ENCODE measurements at places on chromosomes 16 and 17. TPM values are rescaled to one million over a fixed set of nuclear protein-coding genes. Genes with fewer than 3 reads are reported as not detected.

The CCL5 gene
- total RNA-seq = not detected

The SLC12A3 gene
- 2.4 TPM for total RNA-seq

The CHTF18 gene
- total RNA-seq = 11.3 TPM

The YBX2 gene
- 0.45 TPM for total RNA-seq

The CCDC200 gene
- total RNA-seq = not detected

The C17orf67 gene
- total RNA-seq = 0.30 TPM

DNA sequence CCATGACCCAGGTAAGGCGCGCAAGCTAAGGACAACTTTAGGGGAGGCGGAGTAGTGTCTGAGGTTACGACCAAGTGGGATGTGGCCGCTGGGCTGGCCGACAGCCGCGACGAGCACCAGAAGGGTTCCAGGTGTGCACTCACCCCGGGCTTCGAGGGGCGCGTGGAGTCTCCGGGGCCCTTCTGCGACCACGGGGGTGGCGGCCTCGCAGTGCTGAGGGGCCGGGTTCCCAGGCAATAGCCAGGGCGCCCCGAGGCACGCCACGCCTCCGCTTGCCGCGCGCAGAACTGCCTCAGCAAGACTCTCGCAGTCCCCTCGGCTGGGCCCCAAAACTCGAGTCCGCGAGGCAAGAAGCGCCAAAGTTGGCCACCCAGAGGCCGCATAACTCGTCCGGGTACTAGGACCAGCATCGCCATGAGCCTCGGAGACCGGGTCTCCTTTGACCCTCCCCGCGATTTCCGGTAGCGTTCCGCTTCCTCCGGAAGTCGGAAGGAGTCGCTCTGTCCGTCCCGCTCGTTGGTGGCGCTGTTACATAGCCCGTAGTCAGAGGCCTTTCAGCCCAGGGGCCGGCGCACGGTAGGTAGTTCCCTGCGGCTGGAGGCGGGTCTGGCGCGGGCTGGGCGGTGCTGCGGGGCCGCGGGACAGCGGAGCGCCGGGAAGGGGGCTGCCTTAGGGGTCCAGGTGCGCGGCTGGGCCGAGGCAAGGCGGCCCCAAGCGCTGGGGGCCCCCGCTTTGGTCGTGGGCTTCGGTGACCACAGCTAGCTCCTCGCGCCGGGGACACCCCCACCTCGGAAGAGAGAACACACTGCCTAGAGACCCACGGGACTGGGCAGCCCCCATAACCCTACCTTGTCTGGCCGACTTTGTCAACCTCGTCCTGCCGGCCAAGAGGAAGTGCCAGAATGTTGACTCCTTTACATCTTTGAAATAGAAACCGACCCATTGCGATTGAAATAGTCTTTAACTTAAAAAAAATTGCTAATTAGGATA lies at the start of the genes ADPRM and SCO1:
Gene ADPRM, plus strand, starts transcription at position 503 of the 990 bp plus-strand sequence. CDS start 7,333 bp downstream, outside the sequence.
Gene SCO1, minus strand, starts transcription at position 442 of the 990 bp plus-strand sequence. Its CDS starts 26 bp downstream, at position 416.
- DNase-seq = peak; percentile 86

- DNase-seq = peak; percentile 60
Measured at GRCh38 chr16:8905168-8905762, 23.1 kb downstream of the LITAFD start.

- DNase-seq = peak; percentile 14
Measured at GRCh38 chr16:78478267-78478861, 378.9 kb downstream of the WWOX start.

DNA sequence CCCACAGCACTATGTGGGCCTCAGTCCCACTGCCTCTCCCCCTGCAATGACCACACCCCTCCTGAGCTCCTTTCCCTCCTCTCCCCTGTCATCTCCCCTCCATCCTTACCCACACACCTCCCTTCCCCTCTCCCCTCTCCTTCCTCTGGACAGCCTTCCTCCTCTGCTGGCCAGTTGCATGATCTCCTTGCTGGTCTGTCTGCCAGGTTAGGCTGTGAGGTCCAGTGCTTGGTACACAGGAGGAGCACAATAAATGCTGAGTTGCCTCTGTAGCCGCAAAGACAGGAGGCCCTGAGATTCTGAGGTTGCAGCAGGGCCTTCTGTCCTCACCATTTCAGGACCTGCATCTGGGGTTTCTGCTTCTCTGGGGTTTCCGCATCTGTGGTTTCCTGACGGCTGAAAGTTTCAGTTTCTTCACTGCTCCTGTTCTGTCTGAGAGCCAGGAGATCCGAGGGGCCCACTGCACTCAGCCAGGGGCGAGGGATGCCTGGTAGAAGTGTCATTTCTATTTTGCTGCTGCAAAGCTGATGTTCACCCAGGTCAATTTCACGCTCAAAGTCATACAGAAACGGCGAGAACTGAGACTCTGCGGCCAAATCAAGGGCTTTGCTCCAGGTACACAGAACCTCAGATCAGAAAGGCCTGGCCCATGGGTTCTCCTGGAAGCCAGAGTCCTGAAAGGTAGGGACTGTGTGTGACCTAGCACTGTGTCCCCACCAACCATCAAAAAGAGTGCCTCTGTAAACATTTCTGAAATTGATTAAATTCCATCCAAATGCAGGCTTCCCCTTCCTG lies 4.6 kb upstream of the SLC12A3 start:
- no peak for DNase-seq

DNA sequence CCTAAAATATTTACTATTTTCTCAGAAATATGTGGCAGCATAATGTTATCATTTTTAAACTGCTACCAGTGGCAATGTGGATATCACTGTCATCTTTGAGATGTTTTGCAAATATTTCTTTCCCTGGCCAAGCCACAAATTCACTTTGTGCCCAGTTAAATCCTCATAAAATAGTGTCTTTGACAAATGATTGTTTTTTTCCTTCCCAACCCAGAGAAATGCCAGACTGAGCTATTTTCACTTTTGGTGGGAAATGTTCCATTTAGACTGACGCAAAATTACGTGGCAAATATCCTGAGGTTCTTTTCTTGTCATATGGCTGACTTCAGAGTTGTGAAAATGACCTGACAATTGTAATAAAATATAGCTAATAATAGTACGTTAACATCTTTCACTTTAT lies 807.0 kb upstream of the SOX9 start:
- no peak for DNase-seq

DNA sequence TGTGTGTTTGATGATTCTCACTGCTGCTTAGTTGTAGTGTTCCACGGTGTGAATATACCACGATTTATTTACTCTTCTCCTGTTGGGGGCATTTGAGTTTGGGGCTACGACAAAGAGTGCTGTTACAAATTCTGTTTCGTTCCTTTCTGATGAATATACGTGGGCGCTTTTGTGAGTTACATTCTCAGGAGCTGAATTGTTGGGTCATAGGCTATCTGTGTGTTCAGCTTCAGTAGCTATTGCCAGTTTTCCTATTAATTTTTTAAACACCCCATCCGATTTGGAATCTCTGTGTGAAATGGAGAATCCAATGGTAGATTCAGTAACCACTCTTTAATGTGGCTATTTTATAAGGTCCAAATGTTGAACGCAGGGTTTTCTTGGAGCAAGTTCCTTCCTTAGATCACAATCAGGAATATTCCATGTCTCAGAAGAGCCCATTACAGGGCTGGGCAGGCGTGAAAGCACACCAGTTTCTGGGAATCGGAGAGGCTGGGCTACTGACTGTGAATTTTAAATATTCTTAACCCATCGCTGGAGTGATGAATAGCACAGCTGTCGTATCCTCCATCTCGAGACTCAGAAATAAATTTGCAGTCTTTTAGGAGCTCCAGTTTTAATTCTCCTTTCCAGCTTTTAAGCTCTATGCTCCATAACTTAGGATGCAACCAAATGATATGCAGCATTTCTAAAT lies 115.9 kb downstream of the PITPNC1 start:
- no peak for DNase-seq

GRCh38 chr17:37884516-37884915 lies 39.7 kb upstream of the TBC1D3K start:
- peak; percentile 51 for DNase-seq

- no peak for DNase-seq
Measured at GRCh38 chr16:50884066-50884860, 142.4 kb downstream of the CYLD start.

- DNase-seq = peak; percentile 32
Measured at GRCh38 chr16:59543641-59544040, 809.5 kb upstream of the GOT2 start.

DNA sequence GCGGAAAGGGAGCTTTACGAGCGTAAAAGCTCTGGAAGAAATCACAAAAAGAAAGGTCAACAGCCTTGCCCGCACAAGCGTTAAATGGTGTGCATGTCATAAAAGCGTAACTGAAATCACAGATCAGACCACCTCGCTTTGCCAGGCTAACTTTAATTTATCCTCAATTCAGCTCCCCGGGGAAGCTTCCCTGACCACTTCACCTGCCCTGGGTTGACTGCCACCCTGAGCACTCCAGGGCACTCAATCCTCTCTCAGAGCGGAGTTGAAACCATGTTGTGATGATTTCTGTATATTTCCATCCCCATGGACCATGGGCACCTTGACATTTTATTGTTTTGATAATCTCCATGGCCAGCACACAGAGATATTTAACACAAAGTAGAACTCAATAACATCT lies 16.1 kb upstream of the NAGS start:
- no peak for DNase-seq

DNA sequence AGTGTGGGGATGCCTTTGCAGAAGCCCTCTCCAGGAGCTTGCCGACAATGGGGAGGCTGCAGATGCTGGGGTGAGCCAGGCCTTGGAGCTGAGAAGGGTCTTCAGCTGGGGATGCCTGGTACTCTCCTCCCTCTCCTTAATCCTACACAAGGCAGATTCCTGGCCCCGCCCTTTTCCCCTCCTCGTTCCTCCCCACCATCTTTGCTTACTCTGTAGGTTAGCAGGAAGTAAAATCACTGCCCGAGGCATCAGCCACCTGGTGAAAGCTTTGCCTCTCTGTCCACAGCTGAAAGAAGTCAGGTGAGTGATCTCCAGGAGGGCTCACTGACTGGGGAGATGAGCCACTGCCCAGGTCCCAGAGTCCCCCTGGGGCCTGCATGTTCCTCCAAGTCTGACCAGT lies 38.7 kb downstream of the NLRC5 start:
- DNase-seq = no peak

DNA sequence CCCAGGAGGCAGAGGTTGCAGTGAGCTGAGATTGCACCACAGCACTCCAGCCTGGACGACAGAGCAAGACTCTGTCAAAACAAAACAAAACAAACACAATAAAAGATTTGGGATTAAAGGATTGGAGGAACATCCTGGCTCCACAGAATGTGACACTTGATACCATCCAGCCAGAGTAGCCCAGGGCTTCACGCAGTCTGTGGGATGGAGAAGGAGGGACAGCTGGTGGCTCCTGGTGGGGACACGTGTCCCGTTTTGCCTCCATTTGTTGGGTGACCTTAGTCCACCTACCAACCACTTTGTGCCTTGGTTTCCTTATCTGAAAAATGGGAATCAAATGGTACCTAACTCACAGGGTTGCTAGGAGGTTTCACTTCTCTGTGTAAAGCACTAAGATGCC lies 12.4 kb upstream of the CYB561 start:
- no peak for DNase-seq

DNA sequence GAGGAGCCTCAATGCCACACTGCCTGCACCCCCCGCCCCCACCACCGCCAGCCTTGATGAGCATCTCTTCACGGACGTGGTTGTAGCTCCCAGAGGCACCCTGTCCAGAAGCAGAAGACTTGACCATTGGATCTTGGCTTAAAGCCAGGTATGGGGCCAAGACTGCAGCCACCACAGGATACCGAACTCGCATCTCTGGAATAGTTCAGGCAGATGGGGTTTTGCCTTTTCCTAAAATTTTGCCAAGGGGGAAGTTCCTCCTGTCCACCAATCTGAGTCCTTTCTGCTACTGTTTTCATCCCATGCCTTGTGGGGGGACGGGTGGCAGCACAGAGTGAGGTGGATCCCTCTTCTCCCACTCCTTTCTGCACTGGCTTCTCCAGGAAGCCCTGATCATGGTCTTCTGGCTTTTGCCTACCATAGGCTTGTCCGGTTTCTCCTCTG lies 939 bp downstream of the CORO6 start:
- DNase-seq = no peak

DNA sequence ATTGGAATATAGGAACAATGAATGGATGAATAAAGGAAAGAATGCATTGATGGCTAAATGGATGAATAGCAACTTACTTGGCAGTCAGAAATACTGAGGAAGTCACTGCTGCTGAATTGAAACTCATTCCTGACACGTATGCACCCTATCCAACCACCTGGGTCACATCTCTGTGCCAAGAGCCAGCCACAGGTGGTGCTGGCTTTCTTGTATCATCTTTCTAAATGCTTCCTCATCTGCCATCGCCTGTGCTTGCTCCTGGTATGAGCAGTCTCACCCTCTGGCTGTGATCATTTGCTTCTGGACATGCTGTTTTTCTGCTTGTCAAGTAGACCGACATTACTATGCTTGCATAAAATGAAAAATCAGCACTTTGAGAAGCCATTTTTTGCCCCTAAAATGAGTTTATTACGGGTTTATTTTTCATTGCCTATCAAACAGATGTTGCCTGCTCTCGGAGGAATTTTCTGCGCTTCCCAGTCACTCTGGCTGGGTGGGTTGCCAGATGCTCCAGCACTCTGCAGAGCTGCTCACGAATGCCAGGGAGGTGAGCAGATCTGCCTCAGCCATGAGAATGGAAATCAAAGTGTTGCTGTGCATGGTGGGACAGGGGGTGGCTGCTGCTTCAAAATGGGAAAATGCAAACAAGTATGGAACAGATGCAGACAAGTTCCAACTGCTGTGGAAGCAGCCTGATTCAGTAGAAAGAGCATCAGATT lies 1349.6 kb upstream of the CDH8 start:
- no peak for DNase-seq

GRCh38 chr17:63366241-63366566 lies 79.9 kb downstream of the CYB561 start:
- no peak for DNase-seq

- DNase-seq = no peak
Measured at GRCh38 chr16:26697807-26698206, 368.9 kb upstream of the C16orf82 start.

- DNase-seq = no peak
Measured at GRCh38 chr17:78819402-78819801, 21.2 kb downstream of the USP36 start.

DNA sequence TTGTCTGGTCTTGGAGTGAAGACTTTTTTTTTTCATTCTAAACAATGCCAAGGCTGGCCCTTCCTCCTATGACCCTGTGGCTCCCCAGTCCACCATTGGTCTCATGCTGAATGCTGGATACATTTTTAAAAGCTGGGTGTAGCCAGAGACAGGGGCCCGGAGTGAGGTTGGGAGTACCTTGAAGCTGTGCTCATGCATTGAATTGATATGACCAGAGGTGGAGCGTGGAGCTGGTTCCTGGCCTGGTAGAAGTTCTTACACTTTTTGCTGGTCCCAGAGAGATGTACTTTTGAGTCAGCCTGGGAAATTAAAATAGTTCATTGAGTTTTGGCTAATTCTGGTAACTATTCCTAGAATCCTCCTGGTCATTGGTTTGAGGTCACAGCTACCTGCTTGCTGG lies 83.6 kb downstream of the CMIP start:
- DNase-seq = no peak

DNA sequence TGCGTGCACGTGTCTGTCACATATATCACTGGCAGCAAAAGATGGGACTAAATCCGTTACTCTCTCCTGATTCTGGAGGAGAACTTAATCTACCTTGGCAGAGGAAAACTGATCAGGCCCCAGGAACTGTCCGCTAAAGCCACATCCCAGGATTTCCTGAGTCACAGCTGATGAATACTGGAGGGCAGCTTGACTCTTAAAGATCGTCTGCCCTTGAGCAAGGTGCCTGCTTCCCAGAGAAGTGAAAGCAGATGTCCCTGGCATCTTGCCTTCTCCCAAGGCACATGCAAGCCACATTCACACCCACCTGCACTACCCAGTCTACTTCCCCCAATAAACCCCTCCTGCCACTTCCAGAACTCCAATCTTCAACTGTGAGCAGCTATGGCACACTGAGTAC lies 99.8 kb downstream of the CPPED1 start:
- peak; percentile 6 for DNase-seq
